ENCODE measurements at places on chromosomes 11 and 22.

- DNase-seq: peak; percentile 97
Observed at GRCh38 chr11:131889146-131889577, 518.7 kb downstream of the NTM start.

GRCh38 chr11:109508943-109509342 lies 87.0 kb downstream of the C11orf87 start:
- no peak for DNase-seq

DNA sequence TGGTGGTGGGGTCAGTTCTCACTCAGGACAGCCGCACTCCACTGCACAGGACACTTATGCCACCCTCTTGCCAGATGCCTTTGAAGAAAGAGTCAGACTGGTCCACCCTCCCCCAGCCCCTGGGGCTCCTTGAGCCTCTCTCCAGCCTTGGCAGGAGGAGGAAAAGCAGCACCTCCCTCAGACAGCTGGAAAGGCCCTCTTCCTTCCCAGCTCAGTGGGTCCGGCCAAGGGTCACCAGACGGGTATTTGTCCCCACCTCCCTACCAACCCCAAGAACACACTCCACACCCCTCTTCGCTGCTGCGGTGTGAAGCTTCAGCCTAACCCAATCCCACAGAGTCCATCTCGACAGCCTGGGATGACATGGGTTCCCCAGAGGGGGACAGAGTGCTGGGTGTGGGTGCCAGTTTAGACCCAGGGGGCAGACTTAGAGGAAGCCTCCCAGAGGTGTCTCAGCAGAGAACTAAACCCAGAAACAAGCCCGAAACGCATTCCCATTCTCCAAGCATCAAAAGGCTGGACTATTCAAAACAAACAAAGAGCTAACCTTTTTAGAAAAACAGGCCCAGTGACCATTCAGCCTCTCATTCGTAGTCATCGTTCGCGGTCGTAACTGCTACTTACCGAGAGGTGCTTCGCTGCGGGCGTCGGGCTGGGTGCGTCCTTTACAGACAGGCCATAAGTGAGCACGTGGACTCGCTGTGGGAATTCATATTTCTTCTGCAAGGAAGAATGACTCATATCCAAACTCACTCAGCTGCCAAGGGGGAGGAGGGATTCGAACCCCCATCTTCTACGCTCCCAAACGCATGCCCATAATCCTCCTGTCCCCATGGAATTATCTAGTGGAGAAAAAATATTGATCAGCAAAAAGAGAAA lies 57.5 kb upstream of the ANO1 start:
- no peak for DNase-seq

- DNase-seq: no peak
Observed at GRCh38 chr11:65298131-65298535, 16.5 kb upstream of the CDC42EP2 start.

GRCh38 chr22:27100789-27101188 lies 443.4 kb downstream of the MIAT start:
- peak; percentile 43 for DNase-seq

- peak; percentile 50 for DNase-seq
Observed at GRCh38 chr11:65919573-65920371, 546 bp downstream of the DRAP1 start.

- no peak for DNase-seq
Observed at GRCh38 chr11:128231845-128232410, 355.4 kb downstream of the ETS1 start.

GRCh38 chr22:27467711-27468110 lies 333.8 kb downstream of the MN1 start:
- DNase-seq: no peak

GRCh38 chr22:50035131-50035881 lies 22.7 kb upstream of the IL17REL start:
- DNase-seq: no peak

DNA sequence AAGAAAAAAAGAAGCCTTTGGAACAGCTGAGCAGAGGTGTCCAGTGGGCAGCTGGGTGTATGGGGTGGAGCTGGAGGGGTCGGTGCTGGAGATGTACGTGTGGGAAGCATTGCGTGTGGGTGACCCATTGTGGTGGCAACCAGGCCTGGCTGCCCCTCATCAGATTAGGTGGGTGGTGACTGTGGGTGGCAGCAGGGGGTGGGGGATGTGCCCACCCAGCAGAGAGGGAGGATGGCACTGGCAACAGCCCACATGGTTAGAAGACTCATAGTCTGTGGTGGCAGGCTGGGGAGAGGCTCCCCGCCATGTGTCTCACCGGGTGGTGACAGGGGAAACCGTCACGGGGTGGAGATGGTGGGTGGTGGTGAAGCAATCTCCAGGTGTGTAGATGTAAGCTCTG lies 27.6 kb downstream of the TP53I11 start:
- DNase-seq: no peak

GRCh38 chr11:27210531-27210930 lies 152.5 kb downstream of the CCDC34 start:
- no peak for DNase-seq

- no peak for DNase-seq
Observed at GRCh38 chr11:83311701-83312100, 25.5 kb upstream of the CCDC90B start.

- no peak for DNase-seq
Observed at GRCh38 chr11:69963533-69964246, 114.4 kb upstream of the ANO1 start.

DNA sequence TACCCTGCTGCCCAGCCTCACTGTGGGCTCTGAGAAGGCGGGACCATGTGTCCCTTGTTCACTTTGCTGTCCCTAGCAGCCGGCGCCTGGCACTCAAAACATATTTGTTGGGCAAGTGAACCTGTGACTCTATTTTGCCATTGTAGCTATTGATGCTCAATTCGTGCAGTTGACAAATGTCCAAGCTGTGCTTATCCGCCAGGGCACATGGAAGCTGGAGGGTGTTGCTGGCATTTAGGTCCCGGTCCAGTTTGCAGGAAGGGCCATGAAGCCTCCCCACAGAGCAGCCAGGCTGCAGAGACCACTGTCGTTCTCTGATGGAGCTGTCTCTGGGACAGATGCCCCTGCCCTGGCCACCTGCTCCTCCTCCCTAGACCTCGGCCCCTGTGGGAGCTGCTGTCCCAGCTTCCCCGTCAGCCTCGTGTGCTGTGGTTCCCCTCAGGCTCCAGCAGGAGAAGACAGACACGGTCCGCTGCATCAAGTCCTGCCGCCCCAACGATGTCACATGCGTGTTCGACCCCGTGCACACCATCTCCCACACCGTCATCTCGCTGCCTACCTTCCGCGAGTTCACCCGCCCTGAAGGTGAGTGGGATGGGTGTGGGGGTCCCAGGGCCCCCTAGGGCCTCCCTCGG lies 71.5 kb downstream of the FBLN1 start:
- DNase-seq: no peak

- no peak for DNase-seq
Observed at GRCh38 chr11:134052988-134053945, 15.6 kb upstream of the JAM3 start.

DNA sequence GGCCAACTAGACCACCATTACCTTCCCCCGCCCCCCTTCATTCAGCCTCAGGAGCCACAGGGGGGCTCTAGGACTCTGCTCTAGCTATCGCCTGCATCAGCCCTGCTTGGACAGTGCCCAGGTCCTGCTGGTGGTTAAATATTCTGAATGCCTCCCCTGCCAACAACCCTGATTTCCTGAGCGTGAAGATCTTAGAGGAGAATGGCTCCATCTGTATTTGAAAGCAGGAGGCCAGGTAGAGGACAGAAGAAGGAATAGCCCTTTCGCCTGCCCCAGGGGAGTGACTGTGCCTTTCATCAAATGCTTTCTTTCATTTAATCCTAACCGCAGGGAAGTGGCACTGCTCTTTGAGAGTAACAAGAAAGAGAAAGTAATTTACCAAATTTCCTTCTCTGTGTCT lies 69.2 kb downstream of the ISX start:
- DNase-seq: no peak

DNA sequence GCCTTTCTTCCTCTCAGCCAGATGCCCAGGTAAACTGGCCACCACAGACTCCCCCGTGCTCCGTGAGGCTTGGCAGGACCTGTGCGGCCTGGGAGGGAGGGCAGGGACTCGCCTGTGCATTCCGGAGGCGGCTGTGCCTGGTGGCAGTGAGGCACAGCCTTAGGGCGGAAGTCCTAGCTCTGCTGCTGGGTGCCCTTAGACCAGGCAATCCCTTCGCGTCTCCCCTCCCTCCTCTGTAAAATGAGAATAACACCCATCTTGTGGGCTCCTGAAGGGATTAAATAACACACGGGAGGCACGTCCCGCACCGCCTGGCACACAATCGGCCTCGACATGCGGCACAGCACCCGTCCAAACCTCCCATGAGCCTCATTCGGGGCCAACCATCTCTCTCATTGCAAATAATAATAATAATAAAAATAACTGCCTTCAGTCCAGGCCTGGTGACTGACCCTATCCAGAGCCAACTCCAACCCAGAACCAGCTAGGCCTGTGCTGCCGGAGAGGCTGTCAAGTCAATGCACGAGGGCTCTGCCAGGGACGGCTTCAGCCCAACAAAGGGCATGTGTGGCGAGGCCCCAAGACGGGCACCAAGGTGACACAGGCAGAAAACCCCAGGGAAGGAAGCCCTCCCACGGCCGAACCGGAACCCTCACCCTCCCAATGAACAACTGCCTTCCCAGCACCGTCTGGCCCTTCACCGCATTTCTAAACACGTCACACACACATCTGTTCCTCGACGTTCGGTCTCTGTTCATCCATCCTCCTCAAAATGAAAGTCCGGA lies 8.2 kb downstream of the LTO1 start:
- DNase-seq: no peak

DNA sequence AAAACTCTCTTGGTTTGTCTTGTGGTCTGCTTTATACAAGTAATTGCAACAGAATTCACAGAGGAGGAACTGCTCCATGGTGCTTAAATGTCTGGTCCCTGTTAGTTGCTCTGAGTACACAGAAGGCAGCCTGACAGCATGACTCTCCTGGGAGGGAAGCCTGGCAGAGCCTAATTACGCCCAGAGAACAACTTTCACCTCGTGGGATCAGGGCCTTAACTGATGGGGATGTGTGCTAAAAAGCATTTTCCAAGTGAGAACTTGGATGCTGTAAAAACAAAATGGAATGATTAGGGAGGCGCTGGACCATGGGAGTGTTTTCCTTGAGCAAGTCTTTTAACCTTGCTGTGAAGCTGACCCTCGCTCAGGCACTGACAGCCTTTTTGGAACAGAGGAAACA lies 154.0 kb upstream of the TENM4 start:
- no peak for DNase-seq

DNA sequence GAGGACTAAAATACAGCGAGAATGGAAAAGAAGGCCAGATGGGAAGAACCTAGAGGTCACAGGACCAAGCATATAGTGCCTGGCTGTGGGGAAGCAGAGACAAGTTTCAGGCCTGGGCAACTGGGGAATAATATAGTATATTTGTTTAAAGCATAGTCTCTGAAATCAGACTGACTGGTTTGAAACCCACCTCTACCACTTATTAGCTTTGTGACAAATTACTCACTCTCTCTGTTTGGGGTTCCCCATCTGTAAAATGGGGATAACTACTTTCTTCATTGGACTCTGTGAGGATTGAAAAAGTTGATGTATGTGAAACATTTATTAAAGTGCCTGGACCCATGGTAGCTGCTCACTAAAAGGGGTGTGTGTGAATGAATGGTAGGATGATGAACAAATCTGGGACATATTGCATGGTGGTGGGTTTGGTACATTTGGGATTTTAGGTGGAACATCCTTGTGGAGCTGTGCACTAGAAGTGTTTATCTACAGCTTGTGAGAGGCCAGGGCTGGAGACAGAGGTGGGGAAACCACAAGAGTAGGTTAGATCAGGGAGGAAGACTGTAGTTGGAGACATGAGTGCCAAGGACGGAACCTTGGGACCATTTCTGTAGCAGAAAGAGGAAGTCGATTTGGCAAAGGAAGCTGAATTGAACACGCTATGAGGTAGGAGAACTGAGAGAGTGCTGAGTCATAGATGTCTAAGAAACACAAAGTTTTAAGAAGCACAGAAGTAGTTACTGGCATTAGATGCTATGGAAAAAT lies 52.6 kb downstream of the SWAP70 start:
- no peak for DNase-seq

DNA sequence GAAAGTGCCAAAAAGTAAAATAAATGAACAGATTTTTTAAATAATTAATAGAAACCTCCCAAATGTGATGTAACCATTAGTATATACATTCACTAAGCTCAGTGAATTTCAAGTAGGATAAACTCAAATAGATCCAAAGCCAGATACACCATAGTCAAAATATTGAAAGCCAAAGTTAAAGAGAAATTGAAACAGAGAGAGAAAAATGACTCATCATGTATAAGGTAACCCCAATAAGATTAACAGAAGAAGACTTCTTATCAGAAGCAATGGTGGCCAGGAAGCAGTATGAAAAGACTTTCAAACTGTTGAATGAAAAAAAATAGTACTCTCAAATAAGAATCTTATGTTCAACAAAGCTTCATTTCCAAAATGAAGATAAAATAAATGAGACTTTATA lies 70.5 kb downstream of the LUZP2 start:
- no peak for DNase-seq

DNA sequence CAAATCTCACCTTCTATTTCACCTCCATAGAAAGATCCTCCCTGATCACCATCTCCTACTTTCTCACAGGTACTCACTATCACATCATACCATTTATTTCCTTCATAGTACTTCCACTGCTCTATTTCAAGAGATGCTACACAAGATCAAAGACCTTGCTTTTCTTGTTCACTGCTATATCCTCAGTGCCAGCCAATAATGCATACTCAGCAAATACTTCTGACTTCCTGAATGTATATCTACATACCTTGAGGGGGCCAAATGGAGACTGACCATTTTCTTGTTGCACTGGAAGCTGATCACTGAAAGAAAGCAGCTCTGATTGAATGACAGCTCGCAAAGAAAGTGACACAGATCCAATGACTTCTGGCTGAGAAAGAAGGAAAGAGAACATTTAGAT lies 64.7 kb downstream of the C2CD3 start:
- no peak for DNase-seq

DNA sequence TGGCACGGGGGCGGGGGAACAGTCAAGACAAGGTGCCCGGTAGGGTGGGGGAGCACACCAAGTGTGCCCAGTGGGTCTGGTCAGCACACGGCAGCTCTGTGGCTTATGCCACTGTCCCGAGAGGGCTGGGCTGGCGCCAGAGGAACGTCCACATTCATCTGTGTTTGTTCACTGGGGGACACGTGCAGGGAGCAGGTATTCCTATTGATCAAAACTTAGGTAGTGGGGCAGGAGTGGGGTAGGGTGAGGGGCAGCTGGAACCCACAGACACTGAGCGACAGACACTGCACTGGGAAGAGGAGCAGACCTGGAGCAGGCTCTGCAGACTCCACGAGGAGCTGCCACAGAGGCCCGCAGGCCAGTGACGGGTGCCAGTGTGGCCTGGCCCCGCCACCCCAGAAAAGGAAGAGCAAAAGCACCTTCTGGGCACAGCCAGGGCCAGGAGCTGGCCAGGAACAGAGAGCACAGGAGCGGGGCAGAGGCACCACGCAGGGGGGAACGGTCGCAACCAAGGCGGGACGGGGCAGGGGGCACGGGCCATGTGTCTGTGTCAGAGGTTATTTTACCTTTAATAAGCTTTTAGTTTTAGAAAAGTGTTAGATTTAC lies 2.1 kb upstream of the MOB2 start:
- no peak for DNase-seq

GRCh38 chr11:73265278-73265810 lies 6.8 kb upstream of the P2RY6 start:
- DNase-seq: no peak

Data from SW480 (cell line).